GM20000 (cell line): ENCODE measurements at places on chromosomes 12 and 14.
A peak's percentile ranks its signal among the peaks of the same experiment; 100 is the strongest.

GRCh38 chr12:59119676-59120075, 199.4 kb upstream of the LRIG3 start:
- no peak for DNase-seq

GRCh38 chr14:96683562-96684289, 113.5 kb upstream of the VRK1 start:
- no peak for DNase-seq

GRCh38 chr14:76203086-76204001, 51.6 kb downstream of the GPATCH2L start:
- DNase-seq, result peak; percentile 76

DNA sequence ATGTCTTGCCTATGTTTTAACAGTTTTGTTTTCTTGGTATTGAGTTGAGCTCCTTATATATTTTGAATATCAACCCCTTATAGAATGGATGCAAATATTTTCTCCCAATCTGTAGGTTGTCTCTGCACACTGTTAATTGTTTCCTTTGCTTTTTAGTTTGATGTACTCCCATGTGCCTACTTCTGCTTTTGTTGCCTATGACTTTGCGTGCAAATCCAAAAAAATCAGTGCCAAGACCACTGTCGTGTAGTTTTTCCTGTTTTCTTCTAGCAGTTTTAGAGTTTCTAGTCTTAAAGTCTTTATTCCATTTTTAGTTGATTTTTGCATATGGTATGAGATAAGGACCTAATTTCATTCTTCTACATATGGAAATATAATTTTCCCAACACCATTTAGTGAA, 28.8 kb downstream of the SENP1 start:
- DNase-seq, result no peak

GRCh38 chr12:121748571-121749265, 36.2 kb downstream of the TMEM120B start:
- DNase-seq, result no peak

DNA sequence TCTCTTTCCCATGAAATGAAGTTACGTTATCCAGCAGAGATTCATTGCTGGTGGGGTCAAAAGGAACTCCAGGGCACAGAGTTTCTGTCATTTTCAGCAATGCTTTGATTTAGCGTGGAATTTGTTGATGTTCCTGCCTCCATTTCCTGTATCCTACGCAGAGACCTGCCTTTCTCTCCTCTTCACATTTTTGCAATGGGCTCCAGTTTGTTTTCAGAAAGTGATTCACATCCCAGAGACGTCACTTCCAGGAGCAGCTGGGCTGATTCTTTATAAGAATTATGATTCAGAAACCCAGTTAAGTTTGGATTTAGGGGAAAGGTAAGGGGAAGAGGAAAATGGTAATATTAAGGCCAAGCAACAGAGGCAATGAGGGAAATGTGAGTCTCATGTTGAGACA, 11.6 kb downstream of the RNASE10 start:
- no peak for DNase-seq

DNA sequence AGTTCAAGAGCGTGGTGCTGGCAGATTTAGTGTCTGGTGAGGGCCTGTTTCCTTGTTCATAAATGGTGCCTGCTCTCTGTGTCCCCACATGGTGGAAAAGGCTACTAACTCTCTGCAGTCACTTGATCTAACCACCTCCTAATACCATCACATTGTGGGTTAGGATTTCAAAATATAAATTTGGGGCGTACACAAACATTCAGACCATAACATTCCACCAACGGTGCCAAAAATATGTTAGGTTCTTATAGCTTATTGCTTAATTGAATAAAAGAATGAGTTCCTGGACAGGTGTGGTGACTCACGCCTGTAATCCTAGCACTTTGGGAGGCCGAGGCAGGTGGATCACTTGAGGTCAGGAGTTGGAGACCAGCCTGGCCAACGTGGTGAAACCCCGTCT, 3.4 kb upstream of the DYRK2 start:
- DNase-seq, result no peak

GRCh38 chr12:1766110-1766509, 54.3 kb upstream of the LRTM2 start:
- DNase-seq, result no peak

DNA sequence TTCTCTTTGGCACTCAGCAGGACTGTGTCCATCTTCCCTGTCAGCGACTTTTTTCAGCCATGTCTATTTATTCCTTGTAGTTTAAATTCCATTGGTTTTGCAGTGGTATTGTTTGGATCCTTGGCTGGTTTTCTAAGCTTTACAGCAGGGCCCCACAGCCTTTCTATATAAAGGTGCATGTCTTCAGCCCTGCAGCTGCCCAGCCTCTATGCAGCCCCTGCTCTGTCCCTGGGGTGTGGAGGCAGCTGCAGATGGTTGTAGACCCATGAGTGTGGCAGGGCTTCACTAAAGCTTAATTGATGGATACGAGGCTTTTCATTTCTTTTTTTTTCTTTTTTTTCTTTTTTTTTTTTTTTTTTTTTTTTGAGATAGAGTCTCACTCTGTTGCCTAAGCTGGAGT, 29.7 kb downstream of the SFSWAP start:
- no peak for DNase-seq

DNA sequence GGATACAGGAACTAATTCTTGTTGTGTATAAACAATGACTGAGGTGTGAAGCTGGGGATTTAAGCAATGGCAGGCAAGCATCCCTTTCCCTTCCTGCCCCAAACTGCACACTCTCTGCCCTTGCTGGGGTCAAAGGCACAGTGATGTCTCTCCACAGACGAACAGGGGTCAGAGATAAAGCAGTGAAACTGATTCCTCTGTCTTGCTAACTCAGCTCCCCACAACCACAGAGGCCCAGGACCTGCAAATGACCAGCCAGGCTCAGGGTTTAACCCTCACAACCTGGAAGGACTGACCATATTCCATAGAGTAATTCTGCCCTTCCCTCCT, 67.2 kb downstream of the CCDC88C start:
- DNase-seq, result no peak

DNA sequence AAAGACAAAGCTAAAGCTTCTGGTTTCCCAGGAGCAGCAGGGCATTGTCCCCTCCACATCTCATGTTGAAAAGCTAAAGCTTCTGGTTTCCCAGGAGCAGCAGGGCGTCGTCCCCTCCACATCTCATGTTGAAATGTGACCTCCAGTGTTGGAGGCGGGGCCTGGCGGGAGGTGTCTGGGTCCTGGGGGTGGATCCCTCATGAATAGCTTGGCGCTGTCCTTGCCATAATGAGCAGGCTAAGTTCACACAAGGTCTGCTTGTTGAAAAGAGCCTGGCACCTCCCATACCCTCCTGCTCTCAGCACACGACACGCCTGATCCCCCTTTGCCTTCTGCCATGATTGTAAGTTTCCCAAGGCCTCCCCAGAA, 123.7 kb downstream of the PIWIL1 start:
- DNase-seq, result no peak

GRCh38 chr14:22268875-22269274, 320.1 kb downstream of the DAD1 start:
- no peak for DNase-seq

DNA sequence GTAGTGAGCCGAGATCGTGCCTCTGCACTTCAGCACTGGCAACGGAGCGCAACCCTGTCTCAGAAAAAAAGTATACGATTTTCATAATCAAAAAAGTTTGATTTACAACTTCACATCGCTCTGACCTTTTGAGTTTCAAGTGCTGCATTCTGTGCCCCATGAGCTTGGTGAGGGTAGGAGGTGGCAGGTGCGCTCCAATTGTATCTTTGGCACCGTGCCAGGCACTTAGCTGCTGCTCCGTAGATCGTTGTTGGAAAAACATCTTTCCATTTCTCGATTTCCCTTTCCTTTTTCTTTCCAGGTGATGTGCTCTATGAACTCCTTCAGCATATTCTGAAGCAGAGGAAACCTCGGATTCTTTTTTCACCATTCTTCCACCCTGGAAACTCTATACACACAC, 203.7 kb downstream of the ETV6 start:
- no peak for DNase-seq

DNA sequence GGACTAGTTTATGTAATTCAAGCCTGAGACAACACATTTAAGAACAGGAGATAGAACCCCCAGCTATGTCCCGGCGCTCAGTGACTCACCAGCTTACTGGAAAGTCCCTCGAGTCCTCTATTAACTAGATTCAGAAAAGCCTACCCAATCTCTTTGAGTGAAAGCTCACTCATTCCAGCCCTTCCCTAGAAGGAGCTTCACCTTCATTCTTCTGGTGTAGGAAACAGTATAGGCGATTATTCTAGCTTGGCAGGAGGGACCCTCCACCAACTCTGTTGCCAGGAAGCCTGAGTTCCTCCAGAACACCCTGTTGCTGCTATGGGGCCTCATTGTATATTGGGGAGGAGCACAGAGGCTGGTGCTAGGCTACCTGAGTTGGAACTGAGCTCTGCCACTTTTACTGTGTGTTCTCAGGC, 57.2 kb upstream of the AEBP2 start:
- DNase-seq, result peak; percentile 65

- no peak for DNase-seq
Observed at GRCh38 chr12:115426732-115427131, 742.8 kb upstream of the TBX3 start.

DNA sequence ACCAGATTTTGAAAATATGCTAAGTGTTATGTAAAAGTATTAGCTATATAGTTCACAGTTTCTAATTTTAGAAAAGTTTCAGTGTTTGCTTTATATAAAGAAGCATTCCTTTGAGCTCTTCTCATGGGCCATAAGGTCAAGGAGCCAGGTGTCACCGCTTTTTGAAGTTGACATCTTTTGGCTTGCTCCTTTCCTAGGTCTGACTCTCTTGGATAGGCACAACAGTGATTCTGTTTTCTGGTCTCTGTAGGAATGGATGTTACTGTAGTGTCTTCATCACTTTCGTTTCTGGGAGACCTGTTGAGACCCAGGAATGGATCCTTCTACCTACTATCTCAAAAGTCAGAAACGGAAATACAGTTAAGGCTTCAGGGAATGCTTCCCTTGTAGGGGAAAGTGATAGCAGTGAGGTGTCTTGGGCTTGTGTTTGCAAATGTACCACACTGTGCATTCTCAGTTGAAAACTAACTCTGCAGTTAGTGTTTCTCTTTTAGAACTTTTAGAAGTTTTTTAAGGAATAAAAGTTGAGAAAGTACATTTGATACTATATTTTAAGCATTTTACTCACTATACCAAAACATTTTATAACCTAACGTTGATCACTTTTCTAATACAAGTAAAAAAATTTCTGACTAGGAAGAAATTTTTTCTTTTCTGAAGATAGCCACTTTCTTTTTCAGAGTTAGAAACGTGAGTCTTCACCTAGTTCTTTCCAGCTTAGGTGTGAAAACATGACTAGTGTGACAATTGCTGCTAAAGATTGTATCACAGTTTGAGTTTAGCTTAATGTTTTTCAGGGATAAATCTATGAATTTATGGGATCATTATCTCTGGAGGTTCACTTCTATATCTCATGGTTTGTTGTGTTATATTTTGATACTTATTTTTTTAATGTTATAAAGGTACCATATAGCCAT, 20.8 kb downstream of the VRK1 start:
- DNase-seq, result no peak

- peak; percentile 25 for DNase-seq
Observed at GRCh38 chr12:44193281-44193680, 357.4 kb downstream of the TMEM117 start.

GRCh38 chr14:100740929-100741328, 14.2 kb downstream of the DLK1 start:
- DNase-seq, result no peak

GRCh38 chr14:23577004-23577681, 1.4 kb downstream of the JPH4 start:
- DNase-seq, result peak; percentile 68

- DNase-seq, result no peak
Observed at GRCh38 chr14:85241022-85241855, 288.7 kb upstream of the FLRT2 start.

DNA sequence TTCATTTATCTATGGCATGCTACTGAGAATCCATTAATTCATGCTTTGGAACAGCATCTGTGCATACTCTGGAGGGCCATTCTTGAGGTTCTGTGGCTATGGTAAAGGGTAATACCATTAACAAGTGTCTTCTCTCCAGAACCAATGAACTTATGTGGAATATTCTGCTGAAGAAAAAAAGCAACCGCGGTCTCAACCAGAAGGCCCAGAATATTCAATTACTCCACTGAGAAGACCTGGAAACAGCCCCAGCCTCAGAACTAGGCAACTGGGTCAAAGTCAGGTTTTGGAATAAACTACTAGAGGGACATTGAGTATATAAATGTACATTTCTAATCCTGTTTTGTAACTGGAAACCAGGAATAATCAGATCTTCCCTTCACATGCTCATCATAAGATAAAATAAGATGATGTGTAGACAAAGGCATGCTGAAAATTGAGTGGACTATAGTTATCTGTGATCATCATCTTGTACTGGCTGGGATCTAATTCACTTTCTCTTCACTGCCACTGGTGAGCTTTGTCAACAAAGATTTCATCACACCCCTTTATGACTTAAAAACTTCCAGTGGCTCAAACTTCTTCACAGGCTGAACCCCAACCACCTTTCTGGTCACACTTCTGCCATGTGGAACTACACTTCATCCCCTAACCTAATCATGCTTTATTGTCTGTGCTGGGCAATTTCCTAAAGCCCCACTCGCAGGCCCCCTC, 6.0 kb downstream of the SPTB start:
- DNase-seq, result no peak

DNA sequence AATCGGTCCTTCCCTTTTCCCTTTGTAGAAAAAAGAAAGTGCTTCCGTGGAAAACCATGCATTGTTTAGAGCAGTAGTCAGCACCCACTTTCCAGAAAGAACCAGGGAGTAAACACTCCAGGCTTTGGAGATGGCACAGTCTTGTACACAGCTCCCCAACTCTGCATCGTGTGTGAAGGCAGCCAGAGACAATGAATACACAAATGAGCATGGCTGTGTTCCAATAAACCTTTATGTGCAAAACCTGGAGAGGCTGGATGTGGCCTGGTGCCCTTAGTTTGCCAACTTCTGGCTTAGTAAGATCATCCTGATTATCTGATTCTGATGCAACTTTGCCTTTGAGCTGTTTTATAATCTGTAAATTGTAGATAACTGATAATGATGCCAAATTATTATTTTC, 463.4 kb upstream of the TMEM132C start:
- DNase-seq, result no peak

GRCh38 chr12:6958609-6959057, 7.5 kb downstream of the PTPN6 start:
- DNase-seq, result no peak

GRCh38 chr12:91991399-91992187, 154.1 kb downstream of the BTG1 start:
- peak; percentile 45 for DNase-seq

DNA sequence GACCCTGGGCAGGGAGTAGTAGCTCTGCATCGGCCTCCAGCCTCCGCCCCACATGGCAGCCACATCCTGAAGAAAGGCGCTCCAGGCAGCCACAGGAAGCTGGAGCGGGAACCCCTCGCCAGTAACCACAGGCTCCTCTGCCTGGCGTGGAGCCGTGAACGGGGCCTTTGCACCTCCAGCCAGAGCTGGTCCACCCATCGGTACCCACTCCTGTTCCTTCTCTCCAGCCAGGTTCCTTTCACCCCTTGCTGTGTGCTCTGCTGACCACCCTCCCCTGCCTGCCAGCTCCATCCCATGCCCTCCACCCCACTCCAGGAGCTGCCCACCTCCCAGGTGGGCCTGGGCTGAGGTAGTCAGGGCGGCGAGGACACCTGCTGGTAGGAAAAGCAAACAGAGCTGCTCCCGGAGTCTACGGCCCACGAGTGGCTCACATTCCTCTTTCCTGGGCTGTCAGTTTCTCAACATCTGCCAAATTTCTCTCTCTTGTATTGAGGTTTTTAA, 2.7 kb downstream of the TGFB3 start:
- peak; percentile 49 for DNase-seq

GRCh38 chr12:13891902-13892301, 89.5 kb downstream of the GRIN2B start:
- DNase-seq, result no peak

GRCh38 chr14:78593949-78594348, 423.8 kb downstream of the NRXN3 start:
- DNase-seq, result no peak

GRCh38 chr12:113207613-113208040, 13.6 kb upstream of the TPCN1 start:
- peak; percentile 8 for DNase-seq
